Kidney (tissue), 22 donors: ENCODE measurements at places on chromosomes 3 and 15. TPM values are rescaled to one million over a fixed set of nuclear protein-coding genes. Genes with fewer than 3 reads are reported as not detected.
A peak's percentile ranks its signal among the peaks of the same experiment; 100 is the strongest.

ATXN7 gene
- 1.4 TPM for polyA plus RNA-seq

MAPK6 gene
- polyA plus RNA-seq, result 6.5 TPM

EFHB gene
- 3.5 TPM for polyA plus RNA-seq

DNA sequence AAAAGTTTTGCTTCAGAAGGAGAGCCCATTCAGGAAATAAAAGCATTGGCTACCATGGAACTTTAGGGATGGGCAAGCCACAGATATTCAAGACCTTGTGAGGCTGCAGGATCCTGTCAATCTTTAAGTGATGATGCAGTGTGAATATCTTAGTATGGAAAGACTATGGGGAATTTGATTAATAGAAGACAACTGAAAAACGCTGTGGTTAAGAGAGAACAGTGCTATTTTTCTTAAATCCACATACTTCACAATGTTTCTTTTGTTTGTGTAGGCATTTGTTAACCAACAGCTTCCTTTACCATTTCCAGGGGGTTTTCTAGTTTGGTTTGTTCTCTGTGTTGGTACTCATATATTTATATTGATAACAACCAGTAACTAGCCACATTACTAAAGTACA lies 90.3 kb downstream of the TMEM212 start:
- H3K36me3 ChIP-seq, result no peaks in the 10 kb centered on the region
- no peak for DNase-seq
- H3K27me3 ChIP-seq, result no peaks in the 10 kb centered on the region
- H3K4me3 ChIP-seq, result no peak overlapping the region
- no peak overlapping the region for H3K27ac ChIP-seq
- no peaks in the 10 kb centered on the region for H3K4me1 ChIP-seq

- no peaks in the 10 kb centered on the region for H3K4me1 ChIP-seq
- no peaks in the 10 kb centered on the region for H3K36me3 ChIP-seq
- H3K27ac ChIP-seq, result no peak overlapping the region
- peak; percentile 5 for DNase-seq
Observed at GRCh38 chr3:90145094-90145860, 1037.9 kb downstream of the EPHA3 start.

DNA sequence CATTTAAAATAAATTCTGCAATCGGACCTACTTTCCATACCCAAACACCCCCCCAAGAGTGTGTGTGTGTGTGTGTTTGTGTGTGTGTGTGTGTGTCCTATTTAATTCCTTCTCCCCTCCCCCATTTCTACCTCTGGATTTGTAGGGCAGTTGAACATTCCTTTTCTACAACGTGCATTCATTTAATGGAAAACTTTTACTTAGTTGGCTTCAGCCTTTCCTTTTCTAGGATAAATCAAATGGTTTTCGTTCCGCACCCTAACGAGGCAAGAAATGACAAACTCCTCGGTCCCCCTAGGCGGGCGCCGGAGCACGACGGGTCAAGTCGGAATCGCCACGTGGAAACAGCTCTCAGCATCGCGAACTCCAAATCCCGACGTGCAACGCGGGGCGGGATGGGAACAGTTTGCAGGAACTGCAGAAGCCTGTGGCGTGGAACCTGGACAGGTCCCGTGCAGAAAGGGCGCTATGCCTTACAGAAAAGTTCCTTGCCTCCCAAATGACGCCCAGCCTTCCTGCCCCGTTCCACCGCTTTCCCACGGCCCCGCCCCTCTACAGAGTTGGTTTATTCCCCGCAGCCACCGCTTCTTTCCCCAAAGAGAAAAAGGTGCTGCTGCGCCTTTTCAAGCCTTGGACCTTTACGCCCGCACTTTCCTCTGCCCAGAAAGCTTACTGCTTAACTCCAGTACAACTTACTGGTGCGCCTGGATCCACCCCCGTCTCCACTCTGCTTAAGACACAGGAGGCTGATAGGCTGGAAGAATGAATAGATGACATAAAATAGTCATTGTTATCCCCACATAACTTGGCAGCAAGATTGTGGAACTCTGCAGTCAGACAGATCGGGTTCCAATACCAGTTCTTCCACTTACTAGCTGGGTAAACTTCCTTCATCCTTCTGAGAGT lies 1.1 kb upstream of the EIF2B5 start:
- H3K4me1 ChIP-seq, result peaks cover 5% of the 10 kb centered on the region
- H3K36me3 ChIP-seq, result no peaks in the 10 kb centered on the region
- H3K27me3 ChIP-seq, result no peaks in the 10 kb centered on the region
- peak; percentile 82 for DNase-seq
- peak overlapping the region; percentile 98 for H3K4me3 ChIP-seq
